ENCODE measurements at places on chromosomes 2 and 18.

GRCh38 chr2:36413218-36413617, 57.6 kb downstream of the CRIM1 start:
- DNase-seq = no peak

GRCh38 chr2:205975082-205975949, 110.7 kb downstream of the INO80D start:
- no peak for DNase-seq

- no peak for DNase-seq
Measured at GRCh38 chr2:69535817-69536241, 98.6 kb upstream of the NFU1 start.

GRCh38 chr18:50356036-50356945, 18.6 kb upstream of the SKA1 start:
- no peak for DNase-seq

DNA sequence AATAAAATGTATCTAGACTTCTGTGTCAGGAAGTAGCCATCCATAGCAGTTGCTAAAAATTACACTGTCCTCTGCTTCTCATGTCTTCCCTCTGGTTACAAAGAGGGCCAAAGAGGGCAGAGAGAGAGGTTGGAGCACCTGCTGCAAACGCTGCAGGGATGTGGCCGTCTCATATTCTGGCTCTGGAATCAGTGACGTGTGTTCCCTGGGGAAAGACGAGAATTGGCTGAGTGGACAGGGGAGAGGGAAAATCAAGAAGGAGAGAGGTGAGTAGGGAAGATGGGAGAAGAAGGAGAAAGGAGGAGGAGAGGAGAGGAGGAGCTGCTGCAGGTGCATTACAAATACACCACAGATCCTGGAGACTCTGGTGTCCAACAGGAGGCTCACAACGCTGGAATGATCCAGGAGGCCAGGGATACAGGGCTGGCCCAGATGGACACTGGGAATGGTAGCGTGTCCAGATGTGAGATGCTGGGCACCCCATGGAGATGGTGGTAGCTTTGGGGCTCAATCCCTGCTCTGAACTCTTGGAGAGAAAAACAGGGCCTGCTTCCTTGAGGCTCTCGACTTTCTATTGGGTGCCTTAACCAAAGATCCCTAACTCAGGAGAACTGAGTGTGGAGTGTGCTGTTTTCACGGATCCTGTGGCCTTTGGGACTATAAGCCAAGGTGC, 118.4 kb upstream of the PXDN start:
- no peak for DNase-seq

DNA sequence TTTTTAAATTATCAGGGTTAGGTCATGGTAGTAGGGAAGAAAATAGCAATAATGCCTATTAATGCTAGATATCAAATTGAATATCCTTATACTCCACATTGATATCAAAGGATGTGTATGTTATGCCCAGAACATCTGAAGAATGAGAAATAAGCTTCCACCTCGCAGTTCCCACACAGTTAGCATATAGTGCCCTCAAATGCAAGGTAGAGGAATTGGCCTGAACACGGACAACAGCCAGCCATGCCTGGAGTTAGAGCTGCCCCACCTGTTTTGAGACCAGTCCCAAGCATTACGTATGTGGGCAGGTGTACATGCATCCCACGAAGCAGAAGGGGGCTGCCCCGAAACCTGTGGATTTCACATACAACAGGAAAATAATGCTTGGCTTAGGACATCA, 79.6 kb downstream of the SUMO1 start:
- DNase-seq = no peak

- no peak for DNase-seq
Measured at GRCh38 chr2:38978296-38978903, 88.7 kb downstream of the ARHGEF33 start.

DNA sequence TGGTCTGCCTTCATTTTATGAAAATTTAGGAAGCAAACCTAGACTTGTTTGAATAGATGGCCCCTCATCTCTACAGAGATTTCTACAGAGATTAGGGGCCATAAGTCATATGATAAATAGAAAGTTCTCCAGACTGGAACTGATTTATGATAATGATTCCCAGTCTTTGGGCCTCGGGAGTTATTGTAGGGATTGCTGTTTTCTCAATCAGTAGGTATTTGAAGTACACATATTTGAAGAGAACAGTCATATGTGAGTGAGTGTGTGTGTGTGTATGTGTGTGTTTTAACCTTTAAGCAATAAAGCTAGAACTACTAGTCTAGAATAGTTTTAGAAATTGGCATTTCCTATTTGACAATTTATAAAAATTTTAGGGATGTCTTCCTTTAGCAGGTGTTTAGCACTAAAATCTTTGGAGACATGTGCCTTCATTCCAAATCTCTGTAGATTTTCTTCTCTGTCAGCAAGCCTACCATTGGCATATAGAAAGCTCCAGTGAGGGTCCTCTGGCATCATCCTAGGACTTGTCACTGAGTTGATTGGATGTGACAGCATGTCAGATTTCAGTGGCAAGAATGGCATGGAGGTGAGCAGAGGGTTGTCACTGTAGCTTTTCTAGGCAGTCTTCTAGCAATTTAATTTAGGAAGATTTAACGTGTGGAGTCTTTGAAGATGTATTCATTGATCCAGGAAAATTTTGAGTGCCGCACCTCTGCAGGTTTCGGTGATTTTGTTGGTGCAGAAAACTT, 71.2 kb downstream of the MYO1B start:
- no peak for DNase-seq

GRCh38 chr2:160294339-160294803, 94.3 kb upstream of the ITGB6 start:
- DNase-seq = no peak

DNA sequence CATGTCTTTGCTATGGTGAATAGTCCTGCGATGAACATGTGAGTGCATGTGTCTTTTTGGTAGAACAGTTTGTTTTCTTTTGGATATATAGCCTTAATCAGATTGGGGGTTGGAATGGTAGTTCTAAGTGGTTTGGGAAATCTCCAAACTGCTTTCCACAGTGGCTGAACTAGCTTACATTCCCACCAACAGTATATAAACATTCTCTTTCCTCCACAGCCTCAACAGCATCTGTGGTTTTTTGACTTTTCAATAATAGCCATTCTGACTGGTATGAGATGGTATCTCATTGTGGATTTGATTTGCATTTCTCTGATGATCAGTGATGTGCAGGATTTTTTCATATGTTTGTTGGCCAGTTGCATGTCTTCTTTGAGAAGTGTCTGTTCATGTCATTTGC, 112.2 kb upstream of the SESTD1 start:
- DNase-seq = no peak

DNA sequence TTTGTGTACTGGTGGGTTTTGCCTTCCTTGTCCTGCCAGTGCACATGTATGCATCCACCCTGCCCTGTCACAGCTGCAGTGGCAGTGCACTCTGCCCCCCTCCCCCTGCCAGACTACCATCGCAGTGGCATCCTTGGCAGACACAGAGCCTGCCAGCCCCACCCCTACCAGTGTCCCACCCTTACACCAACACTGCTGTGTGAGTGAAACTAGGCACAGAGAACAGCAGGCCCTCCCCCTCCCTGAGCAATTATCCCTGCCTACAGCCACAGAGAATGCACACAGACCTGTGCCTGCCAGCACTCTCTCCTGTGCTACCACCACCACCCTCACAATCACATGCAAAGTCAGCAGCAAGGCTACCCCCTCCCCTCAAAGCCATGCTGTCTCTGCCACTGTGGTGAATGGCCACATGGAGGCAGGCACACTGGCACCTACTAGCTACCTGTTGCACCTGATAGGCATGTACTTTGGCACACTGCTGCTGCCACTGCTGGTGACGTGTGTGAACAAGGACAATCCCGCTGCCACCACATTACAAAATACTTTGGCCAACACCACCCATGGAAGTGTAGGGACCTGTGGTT, 239.8 kb downstream of the CALCRL start:
- DNase-seq = no peak

All from NCI-H2081 treated with DMSO at 0.1 percent for 48 hours (cell line).